ENCODE measurements at places on chromosomes 12 and 14.

- no peak for DNase-seq
These were observed 163.3 kb downstream of the DACT1 start for GRCh38 chr14:58801086-58801485.

GRCh38 chr12:115749071-115749841 lies 528.2 kb downstream of the MED13L start:
- DNase-seq = no peak

GRCh38 chr12:131387281-131388163 lies 323.4 kb upstream of the SFSWAP start:
- no peak for DNase-seq

DNA sequence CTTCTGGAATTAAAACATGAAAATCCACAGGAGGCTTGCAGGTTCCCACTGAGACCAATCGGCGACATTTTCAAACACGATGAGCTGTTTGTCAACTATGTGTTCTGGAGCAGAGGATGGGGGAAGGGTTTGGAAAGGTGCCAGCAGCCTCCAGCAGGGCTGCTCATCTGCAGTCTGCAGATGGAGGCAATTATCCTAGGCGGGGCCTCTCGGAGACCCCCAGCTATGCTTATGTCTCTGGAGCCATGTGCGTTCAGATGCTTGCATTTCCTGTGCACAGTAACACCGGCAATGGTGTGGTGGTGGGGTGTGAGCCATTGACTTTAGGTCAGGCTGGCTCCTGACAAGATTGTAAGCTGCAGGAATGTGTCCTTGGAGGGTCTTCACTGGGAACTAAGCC lies 51.7 kb downstream of the RPH3A start:
- DNase-seq = no peak

GRCh38 chr14:48504921-48505320 lies 829.5 kb upstream of the MDGA2 start:
- no peak for DNase-seq

DNA sequence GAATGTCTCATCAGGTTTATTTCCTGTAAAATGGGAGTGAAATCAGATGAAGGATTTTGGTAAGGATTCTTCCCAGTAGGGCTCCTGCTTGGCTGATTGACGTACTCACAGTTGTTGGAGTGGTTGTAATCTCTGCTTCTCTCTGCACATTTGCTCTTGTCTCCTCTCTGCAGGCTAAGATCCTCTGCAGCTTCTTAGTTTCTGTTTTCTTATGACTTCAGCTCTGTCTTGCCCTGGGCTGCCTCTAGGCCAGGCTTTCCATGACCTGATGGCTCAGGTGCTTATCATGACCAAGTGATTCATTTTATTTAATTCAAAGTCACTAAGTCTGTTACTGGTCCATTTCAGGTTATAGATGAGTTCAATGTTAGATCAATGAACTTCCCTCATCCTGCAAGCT lies 394.5 kb upstream of the DDHD1 start:
- DNase-seq = no peak

DNA sequence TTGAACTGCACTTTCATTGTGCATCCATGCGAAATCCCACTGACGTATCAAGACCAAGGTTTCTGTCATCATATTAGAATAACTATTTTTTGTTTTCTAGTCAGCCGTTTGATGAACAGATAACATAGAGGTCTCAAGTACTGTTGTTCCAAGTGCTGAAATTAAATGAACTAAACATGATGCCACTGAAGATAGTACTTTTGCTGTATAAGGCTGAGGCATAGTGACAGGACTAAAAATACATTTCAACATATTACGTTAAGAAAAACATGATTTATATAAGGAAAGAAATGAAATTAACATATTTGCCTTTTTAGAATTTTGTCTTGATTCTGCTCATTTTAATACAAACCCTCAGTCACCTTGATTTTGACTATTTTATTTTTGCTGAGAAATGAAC lies 82.2 kb downstream of the ANO6 start:
- DNase-seq = no peak

GRCh38 chr12:11991604-11992003 lies 79.1 kb upstream of the BCL2L14 start:
- DNase-seq = no peak

DNA sequence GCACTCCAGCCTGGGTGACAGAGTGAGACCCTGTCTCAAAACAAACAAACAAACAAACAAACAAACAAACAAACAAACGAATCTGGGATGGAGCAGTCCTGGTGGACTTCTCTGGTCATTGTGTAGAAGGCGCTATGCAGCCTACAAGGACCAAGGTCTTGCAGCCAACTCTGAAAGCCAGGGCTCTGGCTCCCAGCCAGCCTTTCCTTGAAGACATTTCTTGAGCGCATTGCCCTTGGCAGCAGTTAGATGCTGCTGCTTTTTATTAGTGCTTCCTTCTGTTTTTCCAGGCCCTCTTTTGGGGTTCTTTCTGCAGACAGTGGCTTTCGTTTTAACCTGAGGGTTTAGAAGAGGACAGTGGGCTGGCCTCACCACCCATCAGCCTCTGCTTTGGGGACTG lies 20.2 kb downstream of the CCDC177 start:
- no peak for DNase-seq

DNA sequence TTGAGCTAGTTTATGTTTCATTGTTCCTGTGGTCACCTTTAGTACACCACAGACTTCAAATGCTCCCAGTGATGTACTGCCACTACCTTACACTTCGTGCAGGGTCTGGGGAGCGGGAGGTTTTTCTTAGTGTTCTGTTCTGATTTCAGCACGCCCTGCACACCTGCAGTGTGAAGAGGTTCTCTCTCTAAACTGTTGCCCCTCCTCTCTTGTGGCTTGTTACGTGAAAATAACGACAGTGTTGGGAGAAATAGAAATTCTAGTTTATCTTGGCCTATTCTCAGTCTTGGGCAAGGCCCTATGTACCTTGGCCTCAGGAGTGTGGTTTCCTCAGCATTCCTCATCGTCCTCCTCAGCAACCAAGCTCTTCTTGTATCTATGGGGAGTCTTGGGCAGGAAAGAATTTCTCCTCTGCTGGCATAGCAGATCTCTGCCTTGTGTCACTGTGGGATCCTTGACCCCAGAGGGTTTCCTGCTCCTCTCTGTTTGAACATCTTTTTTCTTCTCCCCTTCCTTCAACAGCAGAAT lies 48.6 kb downstream of the EIF2S3B start:
- DNase-seq = no peak

All from stimulated activated CD8-positive, alpha-beta memory T cell treated with anti-CD3 and anti-CD28 coated beads, Interleukin-2, amount 100 ng/mL, for 1 hour (primary cell).